Sciatic nerve (tissue), 2 donors: ENCODE measurements at places on chromosomes 3 and 15.
A peak's percentile ranks its signal among the peaks of the same experiment; 100 is the strongest.

GRCh38 chr3:114418107-114418506 lies 124.3 kb downstream of the TIGIT start:
- DNase-seq, result no peak

- no peak for DNase-seq
These were observed 6.1 kb downstream of the FXR1 start for GRCh38 chr3:180918542-180918941.

GRCh38 chr15:89206908-89207331 lies 14.5 kb downstream of the RLBP1 start:
- peak; percentile 83 for DNase-seq

DNA sequence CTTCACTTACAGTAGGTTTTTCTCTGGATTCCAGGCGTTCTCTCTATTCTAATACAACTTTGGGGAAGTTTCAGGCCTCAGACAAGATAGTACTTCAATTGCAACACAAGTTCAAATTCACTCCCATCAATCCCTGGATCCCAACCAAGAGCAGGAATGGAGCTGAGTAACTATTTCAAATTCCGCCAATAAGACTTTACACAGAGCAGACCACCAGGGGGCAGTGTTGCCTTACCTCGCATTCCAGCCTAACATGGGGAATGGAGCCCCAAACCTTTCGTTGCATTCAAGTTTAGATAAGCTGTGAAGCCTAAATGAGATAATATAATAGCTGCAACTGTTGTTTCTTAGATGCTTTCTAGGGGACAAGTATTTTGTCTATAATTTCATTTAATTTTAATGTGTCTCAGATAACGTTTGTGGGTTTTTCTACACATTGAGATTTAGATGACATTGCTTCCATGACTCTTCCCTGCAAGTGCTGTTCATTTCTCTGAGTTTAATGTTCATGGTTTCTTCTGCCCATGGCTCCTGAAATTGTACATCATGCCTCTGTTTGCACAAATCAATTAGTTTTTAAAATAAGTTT lies 186.7 kb downstream of the NSUN3 start:
- DNase-seq, result peak; percentile 79

- no peak for DNase-seq
These were observed 16.6 kb upstream of the NIT2 start for GRCh38 chr3:100317912-100318311.
